ENCODE measurements at places on chromosomes 11 and 22. TPM values are rescaled to one million over a fixed set of nuclear protein-coding genes. Genes with fewer than 3 reads are reported as not detected.

GRCh38 chr11:103024086-103024485 lies 67.9 kb downstream of the DCUN1D5 start:
- no peak for DNase-seq
- no peak overlapping the region for H3K27ac ChIP-seq
- no peak overlapping the region for H3K4me3 ChIP-seq
- H3K4me1 ChIP-seq = peaks cover 2% of the 10 kb centered on the region

GRCh38 chr11:85939099-85940015 lies 84.2 kb downstream of the CCDC83 start:
- no peak overlapping the region for H3K27ac ChIP-seq
- H3K4me3 ChIP-seq = no peak overlapping the region
- no peaks in the 10 kb centered on the region for H3K27me3 ChIP-seq
- DNase-seq = no peak

- no peak for DNase-seq
- H3K27ac ChIP-seq = no peak overlapping the region
- no peaks in the 10 kb centered on the region for H3K27me3 ChIP-seq
- no peak overlapping the region for H3K4me3 ChIP-seq
Observed at GRCh38 chr11:48127521-48128183, 89.0 kb upstream of the OR4B1 start.

DNA sequence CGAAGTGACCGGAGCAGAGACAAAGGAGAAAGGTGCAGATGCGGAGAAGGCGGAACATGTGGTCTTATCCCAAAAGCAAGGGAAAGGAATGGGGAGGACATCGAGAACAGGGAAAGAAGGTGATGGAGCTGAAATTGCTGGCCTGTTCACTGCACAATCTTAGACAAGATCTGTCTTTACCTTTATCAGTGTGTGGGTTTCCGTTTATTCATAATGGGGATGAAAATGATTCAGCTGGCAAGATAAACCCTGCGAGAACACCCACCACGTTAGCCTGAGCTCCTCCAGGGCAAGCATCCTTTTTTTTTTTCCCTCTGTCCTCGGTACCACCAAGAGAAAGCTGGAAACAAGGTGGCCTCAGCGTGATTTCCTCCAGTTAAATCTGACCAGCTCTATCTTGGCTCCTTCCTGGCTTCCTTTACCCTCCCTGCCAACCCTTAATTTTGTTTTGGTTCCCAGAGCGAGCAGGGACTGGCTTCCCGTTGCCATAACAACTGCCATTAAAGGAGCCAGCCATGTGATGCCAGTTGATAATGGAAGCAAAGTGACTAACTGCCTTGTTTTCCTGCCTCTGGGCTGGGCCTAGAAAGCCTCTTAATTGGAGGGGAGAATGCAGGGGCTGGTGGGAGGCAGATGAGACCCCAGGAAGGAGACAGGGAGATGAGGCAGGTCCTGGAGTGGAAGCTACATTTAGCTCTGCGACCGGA lies 4.2 kb downstream of the SGSM1 start:
- peaks cover 5% of the 10 kb centered on the region for H3K4me1 ChIP-seq
- no peak overlapping the region for H3K27ac ChIP-seq
- no peak overlapping the region for H3K4me3 ChIP-seq
- no peaks in the 10 kb centered on the region for H3K36me3 ChIP-seq
- H3K27me3 ChIP-seq = peaks cover 26% of the 10 kb centered on the region

DNA sequence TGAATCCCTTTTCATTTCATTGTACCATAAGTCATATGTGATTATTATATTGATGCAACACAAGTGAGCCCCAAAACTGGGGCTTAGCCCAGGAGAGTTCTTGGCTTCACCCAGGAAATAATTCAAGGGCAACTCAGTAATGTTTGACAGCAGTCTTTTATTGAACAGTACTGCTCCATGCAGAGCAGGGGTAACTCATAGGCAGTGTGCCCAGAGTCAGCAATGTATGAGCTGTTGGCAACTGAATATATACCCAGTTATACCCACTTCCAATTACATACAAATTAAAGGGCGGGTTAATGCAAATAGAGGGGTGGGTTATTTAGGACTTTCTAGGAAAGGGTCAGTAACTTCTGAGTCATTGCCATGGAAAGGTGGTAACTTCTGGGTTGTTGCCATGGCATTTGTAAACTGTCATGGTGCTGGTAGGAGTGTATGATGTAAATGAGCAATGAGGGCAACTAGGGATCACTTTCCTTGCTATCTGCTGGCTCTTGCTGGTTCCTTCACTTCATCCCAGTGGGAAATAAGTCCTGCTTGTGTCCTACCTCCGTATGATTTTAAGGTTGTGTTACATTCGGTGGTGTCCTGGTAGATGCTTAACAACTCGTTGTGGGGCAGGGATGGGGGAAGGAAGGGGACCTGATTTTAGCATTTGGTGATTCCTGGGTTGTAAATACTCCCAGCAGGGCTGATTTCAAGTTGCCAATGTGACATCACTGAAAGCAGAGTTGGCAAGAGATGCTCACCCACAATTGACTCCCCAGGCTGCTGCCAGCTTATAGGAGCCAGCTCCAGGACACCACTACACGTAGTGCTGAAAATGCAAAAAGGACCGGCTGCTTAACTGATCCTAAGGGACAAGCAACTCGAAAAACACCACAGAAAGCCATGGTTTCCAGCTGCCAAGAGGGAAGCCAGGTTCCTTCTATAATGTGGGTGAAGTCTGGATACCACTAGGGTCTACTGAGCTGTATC lies 70.1 kb downstream of the SYT9 start:
- DNase-seq = no peak
- H3K4me3 ChIP-seq = no peak overlapping the region
- no peaks in the 10 kb centered on the region for H3K4me1 ChIP-seq
- H3K36me3 ChIP-seq = no peaks in the 10 kb centered on the region
- peaks cover 9% of the 10 kb centered on the region for H3K27me3 ChIP-seq

DNA sequence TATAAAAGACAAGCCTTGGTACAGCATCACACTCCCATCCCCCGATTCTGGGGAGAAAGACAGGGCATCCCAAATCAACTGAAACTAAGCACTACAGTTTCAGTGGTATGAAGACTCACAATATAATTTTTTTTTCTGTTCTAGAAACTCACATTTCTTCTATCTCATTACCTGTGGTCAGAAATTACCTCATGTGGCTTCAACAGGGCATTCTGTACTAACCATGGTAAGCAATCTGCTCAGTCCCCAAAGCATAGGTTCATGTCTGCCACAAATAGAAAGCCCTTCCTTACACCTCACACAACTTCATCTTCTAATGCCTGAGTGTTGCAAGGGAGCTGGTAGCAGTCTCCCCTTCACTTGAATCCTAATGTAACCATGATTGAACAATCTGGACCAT lies 147.4 kb upstream of the POU2AF2 start:
- peaks cover 3% of the 10 kb centered on the region for H3K4me1 ChIP-seq
- H3K27ac ChIP-seq = no peak overlapping the region
- no peak for DNase-seq
- H3K36me3 ChIP-seq = no peaks in the 10 kb centered on the region

DNA sequence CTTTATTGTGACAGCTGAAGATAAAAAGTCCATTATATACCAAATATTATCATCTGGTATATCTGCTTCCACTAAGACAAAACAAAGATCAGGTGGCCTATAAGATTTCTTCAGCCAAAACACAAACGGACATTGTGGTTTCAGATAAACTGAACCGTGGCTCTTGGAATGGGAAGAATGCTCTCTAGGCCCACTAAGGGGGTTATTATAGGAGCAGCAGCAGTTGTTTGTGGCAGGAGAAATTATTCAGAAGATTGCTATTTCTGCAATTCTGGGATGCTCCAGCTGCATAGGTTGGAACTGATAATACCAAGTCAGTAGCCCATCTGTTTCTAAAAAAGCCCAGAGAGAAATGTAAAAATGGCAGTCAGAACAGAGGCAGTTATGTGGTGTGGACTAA lies 145.3 kb downstream of the NCAM1 start:
- peaks cover 3% of the 10 kb centered on the region for H3K27me3 ChIP-seq
- no peak overlapping the region for H3K27ac ChIP-seq
- H3K4me3 ChIP-seq = no peak overlapping the region
- DNase-seq = no peak
- no peaks in the 10 kb centered on the region for H3K36me3 ChIP-seq

DNA sequence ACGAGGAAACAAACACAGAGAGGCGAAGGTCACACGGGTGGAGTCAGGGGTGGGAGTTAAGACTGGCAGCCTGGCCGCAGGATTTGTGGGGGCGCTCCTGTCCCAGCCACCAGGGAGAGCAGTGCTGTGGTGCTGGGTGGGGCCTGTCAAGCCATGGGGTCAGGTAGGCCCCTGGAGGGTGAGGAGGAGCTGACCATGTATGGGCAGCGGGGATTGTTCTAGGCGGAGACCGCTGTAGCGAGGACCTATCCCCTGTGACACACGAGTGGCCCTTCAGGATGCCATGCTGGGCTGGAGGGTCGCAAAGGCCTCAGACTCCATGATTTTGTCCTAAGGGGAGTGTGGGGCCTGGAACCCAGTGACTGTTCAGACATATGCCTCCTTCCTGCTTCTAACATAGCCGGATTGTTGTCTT lies 1.6 kb upstream of the RPS19BP1 start:
- no peak overlapping the region for H3K27ac ChIP-seq
- H3K36me3 ChIP-seq = peaks cover 28% of the 10 kb centered on the region
- no peak overlapping the region for H3K4me3 ChIP-seq
- H3K4me1 ChIP-seq = peaks cover 39% of the 10 kb centered on the region
- no peak for DNase-seq
- no peaks in the 10 kb centered on the region for H3K27me3 ChIP-seq

DNA sequence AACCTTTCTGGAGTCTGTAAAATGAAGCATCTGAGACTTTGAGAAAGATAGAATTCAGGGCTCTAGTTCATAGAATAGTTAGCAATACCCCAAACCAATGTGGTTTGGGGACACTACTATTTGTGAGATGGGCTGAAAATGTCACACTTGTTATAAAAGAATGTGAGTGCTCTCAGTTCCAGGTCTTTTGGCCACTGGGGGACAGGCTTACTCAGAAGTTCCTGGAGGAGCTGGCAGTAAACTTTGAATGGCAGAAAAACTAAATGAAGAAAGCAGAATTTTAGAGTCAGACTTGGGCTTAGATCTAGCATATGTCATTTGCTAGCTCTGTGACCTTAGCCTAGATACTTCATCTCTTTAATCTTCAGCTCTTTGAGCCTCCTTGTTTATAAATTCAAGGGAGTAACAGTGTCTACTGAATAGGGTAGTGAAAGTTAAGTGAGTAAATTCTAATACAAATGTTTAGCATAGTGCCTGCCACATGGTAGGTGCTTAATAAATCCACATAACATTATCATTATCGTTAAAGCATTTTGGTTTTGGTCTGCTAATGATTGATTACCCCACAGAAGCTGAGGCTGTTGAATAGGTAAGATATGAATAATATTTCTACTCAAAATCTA lies 3.7 kb downstream of the LYVE1 start:
- no peaks in the 10 kb centered on the region for H3K36me3 ChIP-seq
- H3K27ac ChIP-seq = peak overlapping the region; percentile 38
- H3K27me3 ChIP-seq = no peaks in the 10 kb centered on the region
- no peak overlapping the region for H3K4me3 ChIP-seq
- no peak for DNase-seq
- H3K4me1 ChIP-seq = peaks cover 44% of the 10 kb centered on the region

DNA sequence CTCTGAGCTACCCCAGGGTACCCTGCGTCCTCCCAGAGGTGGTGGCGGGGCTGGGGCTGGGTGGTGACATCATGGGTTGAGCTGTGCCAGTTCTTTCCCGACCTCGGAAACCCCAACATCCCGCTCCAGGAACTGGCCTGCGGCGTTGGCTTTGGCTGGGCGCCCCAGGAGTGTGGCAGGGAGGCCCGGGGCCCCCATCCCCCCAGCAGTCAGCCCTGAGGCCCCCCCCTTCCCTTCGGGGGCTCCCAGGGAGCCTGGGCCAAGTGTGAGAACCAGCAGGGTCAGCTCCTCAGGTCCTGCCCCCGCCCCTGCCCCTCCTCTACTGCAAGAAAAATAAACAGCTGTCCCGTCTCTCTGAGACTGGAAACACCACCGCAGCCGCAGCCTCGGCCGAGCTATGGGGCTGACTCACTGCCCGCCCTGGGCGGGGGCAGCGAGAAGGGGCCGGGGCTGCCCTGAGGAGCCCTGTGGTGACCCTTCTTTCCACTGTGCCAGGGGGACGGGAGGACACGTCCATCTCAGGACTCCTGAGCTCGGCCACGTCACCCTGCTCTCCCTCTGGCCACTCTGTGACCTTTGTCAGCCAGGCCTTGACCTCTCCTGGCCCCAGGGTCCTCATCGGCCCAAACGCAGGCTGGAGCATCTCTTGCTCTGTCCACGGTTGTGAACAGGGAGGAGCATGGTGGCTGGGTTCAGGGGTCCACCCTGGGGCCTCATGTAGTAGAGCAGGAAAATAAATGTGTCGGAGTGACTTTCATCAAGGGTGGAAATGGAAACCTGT lies 73.4 kb downstream of the WNT7B start:
- H3K4me3 ChIP-seq = no peak overlapping the region
- H3K36me3 ChIP-seq = no peaks in the 10 kb centered on the region
- H3K4me1 ChIP-seq = no peaks in the 10 kb centered on the region
- no peak overlapping the region for H3K27ac ChIP-seq
- no peak for DNase-seq

DNA sequence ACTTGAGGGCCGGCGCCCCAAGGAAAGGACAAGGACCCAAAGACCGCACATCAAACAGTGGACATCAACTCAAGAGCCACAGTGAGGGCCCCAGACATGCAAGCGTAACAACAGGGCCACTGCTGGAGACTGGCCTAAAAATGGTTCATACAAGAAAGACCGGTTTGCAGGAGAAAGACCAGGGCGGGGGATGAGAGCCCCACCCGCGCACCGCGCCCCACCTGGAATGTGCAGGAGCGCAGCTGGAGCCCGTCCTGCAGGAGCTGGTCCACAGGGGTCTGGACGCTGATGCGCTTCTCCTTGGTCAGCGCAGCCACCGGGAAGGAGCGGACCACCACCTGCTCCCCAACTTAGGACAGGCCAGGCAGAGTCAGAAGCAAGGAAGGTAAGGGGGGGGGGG lies 13.9 kb downstream of the SBF1 start:
- peaks cover 78% of the 10 kb centered on the region for H3K36me3 ChIP-seq
- H3K4me3 ChIP-seq = no peak overlapping the region
- no peaks in the 10 kb centered on the region for H3K4me1 ChIP-seq

Gene OR8D4
- not detected for total RNA-seq

Gene C11orf16
- total RNA-seq = not detected

Gene SPDYC
- not detected for total RNA-seq
